ENCODE measurements at places on chromosomes 13 and 19. TPM values are rescaled to one million over a fixed set of nuclear protein-coding genes. Genes with fewer than 3 reads are reported as not detected.

The CNFN gene
- total RNA-seq: not detected

The CC2D1A gene
- 35.4 TPM for total RNA-seq

The SIGLEC8 gene
- 21.9 TPM for total RNA-seq

The RXFP2 gene
- not detected for total RNA-seq

DNA sequence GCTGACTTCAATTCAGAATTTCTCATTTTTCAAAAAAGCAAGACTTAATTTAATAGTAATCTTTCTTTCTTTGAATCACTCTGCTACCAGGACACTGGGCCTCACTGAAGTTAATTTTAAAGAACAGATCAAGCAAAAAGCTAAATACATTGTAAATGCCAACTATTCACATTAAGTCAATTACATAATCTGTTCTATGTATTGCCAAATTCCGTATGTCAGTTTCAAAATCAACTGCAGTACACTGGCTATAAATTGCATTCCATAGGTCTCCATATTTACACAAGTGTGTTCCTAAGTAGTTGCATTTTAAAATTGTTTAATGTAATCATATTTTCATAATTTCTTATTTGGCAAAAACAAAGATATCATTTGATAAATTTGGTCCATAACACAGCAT is 10.1 kb downstream of the FOXO1 start:
- DNase-seq: no peak
- no peaks in the 10 kb centered on the region for H3K27me3 ChIP-seq
- H3K36me3 ChIP-seq: no peaks in the 10 kb centered on the region

DNA sequence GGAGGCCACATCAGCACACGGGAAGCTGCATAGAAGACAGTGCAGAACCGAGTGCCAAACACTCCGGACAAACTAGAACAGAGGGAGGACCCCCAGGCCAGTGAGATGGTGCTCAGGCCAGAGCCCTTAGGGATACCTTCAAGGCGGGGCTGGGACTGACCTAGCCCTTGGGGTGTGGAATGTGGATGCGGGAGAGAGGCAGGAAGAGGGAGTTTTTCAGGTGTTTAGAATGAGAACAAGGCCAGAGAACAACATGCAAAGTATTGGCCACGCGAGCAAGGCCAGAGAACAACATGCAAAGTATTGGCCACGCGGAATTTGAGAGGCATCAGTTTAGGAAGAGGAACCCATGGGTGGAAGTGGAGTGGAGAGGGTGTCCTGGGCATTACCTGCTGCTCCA is 65.1 kb upstream of the ATP12A start:
- peaks cover 25% of the 10 kb centered on the region for H3K4me1 ChIP-seq
- no peak overlapping the region for H3K4me3 ChIP-seq
- DNase-seq: no peak

- DNase-seq: no peak
- no peak overlapping the region for H3K27ac ChIP-seq
- no peaks in the 10 kb centered on the region for H3K36me3 ChIP-seq
These were observed 23.3 kb downstream of the COMMD6 start for GRCh38 chr13:75514080-75514995.

All from spleen (tissue), 13 donors.